ENCODE measurements at places on chromosomes 5 and 9.

DNA sequence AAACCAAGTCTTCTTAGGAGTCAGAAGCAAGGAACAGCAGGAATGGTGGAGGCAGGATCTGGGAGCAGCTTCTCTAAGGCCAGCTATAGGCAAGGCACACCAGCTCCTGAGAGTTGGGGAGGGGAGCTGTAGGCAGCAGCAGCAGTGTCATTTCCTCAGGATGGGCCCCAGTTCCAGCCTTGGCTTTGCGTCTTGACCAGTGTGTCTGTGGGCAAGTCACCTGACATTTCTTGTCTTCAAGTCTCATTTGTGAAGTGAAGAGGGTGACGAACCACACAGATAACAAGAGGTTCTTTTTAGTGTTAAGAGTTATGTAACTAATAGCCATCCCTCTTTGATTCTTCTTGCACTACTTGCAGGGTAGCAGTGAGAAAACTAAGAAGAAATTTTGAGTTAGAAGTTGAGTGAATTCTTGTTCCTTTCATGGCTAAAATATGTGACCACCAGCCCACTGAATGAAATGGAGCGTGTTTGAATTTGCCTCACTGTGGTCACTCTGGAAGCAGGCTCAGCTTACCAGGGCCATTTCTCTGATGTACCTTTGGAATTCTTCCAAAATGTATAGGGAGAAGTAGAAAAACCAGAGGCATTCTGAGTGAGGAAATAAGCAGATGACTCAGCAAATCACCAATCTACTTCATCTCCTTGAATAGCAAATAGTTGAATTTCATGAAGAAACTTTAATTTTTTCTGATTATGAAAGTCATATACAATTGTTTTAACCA lies 42.4 kb downstream of the RHOBTB3 start:
- DNase-seq: no peak

GRCh38 chr9:125942125-125942524 lies 195.0 kb downstream of the PBX3 start:
- no peak for DNase-seq

DNA sequence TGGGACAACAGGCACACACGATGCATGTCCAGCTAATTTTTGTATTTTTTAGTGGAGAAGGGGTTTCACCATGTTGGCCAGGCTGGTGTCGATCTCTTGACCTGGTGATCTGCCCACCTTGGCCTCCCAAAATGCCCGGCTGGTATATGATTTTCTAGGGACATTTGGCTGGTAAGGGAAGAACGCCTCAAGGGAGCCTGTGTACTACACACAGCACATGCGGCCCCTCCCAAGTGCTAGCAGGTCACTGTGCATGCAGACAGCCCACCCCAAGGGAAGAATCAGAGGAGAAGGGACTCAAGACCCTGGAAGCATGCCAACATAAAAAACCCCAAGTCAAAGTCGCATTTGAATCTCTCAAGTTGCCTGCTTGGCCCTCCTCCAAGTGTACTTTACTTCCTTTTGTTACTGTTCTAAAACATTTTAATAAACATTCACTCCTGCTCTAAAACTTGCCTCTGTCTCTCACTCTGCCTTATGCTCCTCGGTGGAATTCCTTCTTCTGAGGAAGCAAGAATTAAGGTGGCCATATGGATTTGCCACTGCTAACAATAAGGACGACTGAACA lies 24.3 kb upstream of the OTULINL start:
- DNase-seq: no peak

GRCh38 chr5:96771395-96771794 lies 36.4 kb downstream of the ERAP1 start:
- DNase-seq: no peak

GRCh38 chr5:42675602-42676001 lies 81.0 kb upstream of the CCDC152 start:
- DNase-seq: no peak

GRCh38 chr9:129566563-129567266 lies 54.2 kb downstream of the C9orf50 start:
- DNase-seq: no peak

DNA sequence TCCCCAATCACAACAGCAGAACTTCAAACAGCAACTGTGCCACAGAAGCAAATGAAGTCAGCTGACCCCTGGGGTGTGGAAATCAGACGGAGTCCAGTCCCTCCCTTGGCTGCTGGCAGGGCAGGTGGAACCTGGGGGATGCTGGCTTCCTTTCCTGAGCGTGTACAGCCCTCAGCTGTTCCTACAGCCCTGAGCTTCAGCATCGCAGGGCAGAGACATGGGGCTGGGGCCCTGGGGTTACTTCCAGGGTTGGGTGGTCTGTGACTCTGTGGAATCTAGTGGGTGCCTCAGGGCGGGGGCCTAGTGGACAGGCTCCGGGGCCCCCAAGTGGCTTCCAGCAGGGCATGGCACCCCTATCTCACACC lies 7.3 kb upstream of the RXRA start:
- no peak for DNase-seq
